NCI-H1930 (cell line): ENCODE measurements at places on chromosomes 1 and 21.

- no peak for DNase-seq
These were observed 117.1 kb downstream of the FOXD2 start for GRCh38 chr1:47554901-47555300.

DNA sequence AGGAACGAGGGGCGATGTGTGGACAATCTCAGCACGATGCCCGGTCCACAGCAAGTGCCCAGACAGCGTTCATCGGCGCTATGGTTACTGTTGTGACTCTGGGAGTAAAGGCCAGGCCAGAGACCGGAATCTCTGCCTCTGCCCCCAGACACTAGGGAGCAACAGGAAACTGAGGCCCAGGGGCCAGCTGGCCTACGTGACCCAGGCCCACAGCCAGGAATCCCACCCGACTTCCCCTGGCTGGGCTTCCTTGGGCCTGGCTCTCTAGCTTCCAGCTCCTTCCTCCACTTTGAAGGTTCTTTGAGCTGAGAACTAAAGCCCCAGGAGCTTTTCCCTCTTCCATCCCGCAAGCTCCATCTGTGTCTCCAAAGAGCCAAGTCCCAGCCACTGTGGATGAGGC, 4.6 kb downstream of the LRP8 start:
- DNase-seq, result no peak

- no peak for DNase-seq
These were observed 160.3 kb downstream of the ETS2 start for GRCh38 chr21:38965910-38966504.

GRCh38 chr1:164977561-164977960, 379.0 kb downstream of the LMX1A start:
- DNase-seq, result no peak

DNA sequence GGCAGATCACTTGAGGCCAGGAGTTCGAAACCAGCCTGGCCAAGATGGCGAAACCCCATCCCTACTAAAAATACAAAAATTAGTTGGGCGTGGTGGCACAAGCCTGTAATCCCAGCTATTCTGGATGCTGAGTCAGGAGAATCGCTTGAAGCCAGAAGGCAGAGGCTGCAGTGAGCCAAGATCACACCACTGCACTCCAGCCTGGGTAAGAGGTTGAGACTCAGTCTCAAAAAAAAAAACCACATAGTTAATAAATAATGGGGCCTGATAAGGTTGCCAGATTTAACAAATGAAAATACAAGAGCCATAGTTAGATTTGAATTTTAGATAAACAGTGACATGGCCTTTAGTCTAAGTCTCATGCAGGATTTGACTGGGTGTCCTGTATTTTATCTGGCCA, 175.7 kb downstream of the ZZZ3 start:
- DNase-seq, result no peak

DNA sequence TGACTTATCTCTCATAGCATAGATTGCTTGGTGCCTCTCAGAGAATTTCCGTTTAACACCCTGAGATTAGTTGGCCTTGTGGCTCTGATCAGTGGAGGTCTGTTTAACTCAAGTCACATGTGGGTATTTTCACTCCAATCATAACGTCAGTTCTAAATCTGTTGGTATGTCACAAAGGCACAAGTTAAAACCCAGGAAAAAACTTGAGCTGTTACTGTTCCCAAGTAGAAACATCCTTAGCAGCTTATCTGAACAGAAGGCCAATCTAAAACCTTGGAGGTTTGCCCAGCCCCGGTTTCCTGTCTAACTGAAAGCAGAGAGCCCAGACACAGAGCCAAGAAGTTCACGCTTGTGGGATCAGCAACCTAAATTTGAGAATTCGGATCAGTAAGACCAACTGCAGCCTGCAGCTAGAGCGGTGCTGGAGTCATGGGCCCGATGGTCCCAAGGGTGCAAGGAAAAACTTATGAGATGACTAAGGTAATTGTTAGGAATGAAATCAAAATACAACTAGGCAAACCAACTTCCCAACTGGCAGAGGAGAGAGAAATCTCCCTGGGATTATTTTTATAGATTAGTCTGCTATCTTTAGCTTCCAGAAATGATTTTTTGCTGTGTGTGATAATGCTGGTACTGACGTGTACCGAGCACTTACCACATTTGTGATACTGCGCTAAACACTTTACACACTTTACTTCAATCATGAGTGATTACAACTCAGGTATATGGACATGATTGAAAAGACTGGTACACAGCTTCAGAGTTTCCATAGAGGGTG, 90.2 kb upstream of the C1orf21 start:
- no peak for DNase-seq

DNA sequence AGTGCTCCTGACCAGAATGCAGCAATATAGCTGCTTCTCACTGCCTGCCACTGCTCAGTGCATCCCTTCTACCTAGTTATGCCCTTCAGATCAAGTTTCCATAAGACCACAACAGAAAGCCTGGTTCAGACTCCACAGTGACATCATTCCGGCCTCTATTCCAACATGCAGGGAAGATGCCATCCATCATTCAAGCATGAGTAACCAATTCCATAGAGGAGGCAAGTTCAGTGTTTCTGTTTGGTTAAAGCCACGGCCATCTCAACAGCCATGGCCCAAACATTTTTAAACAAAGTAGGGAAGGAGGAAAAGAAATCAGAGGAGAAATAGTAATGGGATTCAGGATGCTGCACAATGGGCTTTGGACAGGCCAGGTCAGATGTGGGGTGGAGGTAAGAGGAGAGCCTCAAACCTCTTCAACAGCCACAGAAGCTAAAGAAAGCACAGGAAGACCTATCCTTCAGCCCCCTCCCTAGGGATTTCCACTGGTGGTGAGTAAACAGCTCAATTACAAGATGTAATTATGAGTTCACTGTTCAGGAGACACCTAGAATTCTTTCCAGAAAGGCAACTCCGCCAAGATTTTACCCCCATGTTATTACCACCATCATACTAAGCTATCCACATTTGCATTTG, 484.9 kb downstream of the SETD4 start:
- DNase-seq, result no peak

DNA sequence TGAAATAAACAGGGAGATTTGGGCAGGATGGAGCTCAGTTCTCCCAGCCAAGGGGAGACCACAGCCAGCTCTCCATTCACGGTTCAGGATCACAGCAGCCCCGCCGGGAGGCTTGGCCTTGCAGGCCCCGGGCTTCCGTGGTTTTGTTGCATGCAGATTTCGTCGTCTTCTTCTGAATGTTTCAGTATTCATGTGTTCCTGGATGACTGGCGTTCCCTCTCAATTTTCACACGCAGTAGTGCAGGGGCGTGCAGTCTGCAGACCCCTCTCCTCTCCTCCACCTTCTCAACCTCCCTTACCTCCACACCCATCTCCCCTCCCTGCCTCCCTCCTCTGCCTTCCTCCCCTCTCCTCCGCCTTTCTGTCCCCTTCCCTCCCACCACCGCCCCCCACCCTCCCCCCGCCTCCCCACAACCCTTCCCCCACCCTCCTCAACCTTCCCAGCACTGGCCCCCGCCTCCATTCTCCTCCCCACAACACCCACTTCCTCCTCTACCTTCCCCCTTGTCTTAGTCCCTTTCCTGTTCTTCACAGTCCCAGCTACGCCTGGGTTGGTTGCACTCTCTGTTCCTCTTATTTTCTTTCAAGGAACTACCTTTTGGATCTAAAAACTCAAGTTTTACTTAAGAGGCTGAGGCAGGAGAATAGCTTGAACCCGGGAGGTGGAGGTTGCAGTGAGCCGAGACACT, 8.4 kb upstream of the SLC19A1 start:
- no peak for DNase-seq

DNA sequence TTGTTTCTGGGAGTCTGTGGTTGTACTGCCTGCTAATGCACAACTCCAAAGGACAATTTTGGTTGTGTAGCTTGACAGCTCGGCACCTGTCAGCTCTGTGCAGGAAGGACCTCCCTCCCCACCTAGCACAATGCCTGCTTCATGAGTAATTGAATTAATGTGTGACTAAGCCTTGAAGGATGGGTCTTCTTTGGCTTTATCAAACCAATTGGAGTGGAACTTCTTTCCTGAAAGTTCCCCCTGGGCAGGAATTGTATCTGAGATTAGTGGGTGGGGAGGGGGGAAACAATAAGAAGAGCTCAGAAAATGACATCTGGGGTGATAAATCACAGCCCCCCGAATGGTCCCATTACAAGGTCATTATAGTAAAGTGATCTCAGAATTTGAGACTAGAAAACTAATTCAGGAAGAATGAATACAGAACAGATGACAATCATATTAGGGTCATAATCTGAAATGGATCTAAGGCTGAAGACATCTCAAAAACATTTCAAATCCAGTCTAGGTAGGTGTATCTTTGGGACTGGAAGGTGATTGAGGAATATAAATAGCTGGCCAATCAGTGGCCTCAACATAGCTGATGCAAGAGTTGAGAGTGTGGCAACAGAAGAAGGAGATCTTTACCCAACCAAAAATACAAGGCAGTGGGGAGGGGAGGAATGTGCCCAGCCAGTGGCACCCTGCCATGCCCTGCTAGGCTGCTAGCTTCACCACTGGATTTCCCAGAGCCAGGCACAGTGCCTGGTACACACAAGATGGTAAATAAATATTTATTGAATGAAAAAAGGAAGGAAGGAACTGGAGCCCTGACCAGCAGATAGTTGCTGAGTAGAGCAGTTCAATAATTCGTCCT, 10.1 kb upstream of the SESN2 start:
- peak; percentile 16 for DNase-seq

DNA sequence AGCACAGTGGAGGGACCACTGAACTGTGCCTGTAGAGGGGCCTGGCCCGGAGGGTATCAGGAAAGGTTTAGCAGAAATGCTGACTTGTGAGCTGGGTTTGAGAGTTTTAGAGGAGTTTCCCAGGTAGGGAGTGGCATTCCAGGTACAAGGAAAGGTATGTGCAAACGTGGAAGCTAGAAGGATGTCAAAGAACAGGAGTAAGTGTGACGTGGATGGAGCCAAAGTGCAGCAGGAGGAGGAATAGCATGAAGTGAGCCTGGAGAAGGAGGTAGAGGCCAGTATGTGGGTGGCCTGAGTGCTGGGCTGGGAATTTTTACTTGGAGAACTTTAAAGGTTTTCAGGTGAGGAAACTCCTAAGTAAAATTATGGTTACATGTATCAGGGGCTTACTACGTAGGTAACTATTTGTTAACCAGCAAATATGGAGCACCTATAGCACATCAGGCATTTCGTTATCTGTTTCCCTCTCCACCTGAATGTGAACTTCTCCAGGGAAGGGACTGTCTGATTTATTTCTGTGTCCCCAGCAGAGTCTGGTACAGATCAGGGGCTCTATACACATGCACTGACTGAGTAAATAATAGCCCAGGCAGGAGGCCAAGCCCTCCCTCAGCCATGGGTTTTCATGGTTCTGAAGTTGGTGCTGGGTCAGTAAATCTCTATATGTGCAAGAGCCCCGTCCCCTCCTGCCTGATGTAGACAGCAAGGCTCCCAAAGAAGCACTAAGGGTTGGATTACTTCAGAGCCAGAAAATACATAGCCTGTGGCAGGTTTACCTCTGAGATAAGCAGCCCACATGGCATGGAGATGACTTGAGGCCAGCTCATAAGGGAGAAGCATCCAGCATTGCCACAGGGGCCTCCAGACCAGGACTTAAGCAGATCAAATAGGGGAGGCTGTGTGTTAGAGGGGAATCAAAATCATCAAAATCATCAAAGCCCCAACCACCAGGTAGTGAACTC, 43.4 kb downstream of the CDCP2 start:
- no peak for DNase-seq

DNA sequence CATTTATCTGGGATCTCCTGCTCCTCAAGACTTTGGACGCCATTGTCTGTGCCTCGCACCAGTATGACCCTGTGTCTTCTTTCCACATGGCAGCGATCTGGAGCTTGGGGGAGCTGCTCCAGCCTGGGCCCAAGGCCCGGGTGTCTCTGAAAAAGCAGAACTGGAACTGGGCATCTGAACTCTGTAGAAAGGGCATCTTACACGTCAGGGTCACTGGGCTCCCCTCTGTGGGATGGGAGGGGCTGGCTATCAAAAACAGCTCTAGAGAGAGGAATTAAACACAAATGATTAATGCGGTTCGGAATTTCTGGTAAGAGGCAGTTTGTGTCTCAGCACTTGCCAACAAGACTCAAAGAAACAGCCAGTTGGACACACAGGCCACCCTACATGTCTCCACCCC, 16.1 kb downstream of the FCRL1 start:
- DNase-seq, result no peak

DNA sequence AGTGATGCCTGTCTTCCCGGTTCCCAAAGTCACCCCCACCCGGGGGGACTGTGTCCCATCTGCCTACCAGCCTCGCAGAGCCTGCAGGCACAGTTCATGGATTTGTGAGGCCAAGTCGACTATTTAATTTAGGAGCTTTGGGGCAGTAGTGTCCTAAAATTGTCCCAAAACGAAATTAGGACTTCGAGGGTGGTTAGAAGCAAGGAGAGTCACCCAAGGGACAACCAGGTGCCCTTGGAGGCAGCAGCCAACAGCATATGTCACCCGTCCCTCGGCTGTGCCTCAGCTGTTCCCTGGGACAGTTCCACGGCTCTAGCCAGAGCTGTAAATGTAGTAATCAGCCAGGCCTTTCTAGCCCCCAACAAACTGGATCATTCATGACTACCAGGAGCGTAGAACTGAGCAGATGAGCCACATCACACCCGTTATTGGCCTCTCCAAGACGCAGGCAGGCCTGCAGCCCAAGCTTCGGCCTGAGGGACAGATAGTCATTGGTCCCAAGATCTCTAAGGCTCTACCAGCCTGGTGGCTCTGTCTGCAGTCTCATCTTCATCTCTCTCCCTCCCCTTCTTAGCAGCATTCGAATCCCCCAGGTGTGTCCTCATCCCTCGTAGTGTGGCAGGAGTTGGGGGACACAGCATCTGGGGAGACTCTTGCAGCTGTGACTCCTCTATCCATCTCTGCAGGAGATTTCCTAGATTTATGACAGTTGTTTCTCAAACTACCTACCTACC, 2.9 kb downstream of the PAX7 start:
- no peak for DNase-seq

DNA sequence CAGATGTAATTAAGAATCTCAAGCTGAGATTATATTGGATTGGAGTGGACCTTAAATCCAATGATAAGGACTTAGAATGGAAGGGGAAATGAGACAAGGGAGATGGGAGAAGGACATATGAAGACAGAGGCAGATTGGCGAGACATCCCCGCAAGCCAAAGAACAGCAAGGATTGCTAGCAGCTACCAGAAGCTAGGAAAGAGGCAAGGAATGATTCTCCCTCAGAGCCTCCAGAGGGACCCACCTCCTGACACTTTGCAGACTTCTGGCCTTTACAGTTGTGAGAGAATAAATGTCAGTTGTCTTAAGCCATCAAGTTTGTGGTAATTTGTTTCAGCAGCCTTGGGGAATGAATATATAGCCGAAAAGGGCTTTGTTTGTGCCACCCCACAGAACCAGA, 20.7 kb downstream of the METTL13 start:
- DNase-seq, result no peak
